Thoracic aorta endothelial cell (primary cell): ENCODE measurements at places on chromosomes 3 and 15. TPM values are rescaled to one million over a fixed set of nuclear protein-coding genes. Genes with fewer than 3 reads are reported as not detected.

Gene GRK7
- total RNA-seq = not detected in 2 replicates

Gene FEZF2
- not detected in 2 replicates for total RNA-seq

Gene TEX55
- total RNA-seq = not detected in 2 replicates

Gene DLL4
- 33.8 and 72.7 TPM in 2 replicates for total RNA-seq

Gene PPP1R14D
- total RNA-seq = not detected in 2 replicates

Gene SLC9A9
- total RNA-seq = 3.7 and 5.6 TPM in 2 replicates

Gene DHX30
- 73.8 and 91.3 TPM in 2 replicates for total RNA-seq

Gene TGM5
- total RNA-seq = not detected in 2 replicates

Gene CCR3
- not detected in 2 replicates for total RNA-seq

Gene TRIM71
- not detected in 2 replicates for total RNA-seq

Gene CNTN6
- not detected in 2 replicates for total RNA-seq

Gene IGDCC3
- total RNA-seq = not detected in 2 replicates

Gene FAM43A
- 160 and 165 TPM in 2 replicates for total RNA-seq

Gene OCA2
- total RNA-seq = not detected in 2 replicates

Gene BCL2A1
- total RNA-seq = 1.9 and 9.2 TPM in 2 replicates

Gene AMIGO3
- total RNA-seq = 0.14 TPM in 1 of 2 replicates, not detected in the other

Gene GOLGA8J
- not detected in 2 replicates for total RNA-seq

Gene RASL12
- total RNA-seq = not detected in 2 replicates

Gene HYPK
- total RNA-seq = 8.8 and 11.0 TPM in 2 replicates

Gene CCDC9B
- 25.6 and 32.7 TPM in 2 replicates for total RNA-seq

Gene COL6A5
- not detected in 2 replicates for total RNA-seq

Gene CCR9
- not detected in 2 replicates for total RNA-seq

Gene CNTN4
- under 0.01 TPM in 1 of 2 replicates, not detected in the other for total RNA-seq

Gene WWTR1
- 307 and 362 TPM in 2 replicates for total RNA-seq

Gene SCAMP5
- total RNA-seq = 8.2 and 16.9 TPM in 2 replicates

Gene CPLX3
- total RNA-seq = not detected in 2 replicates

Gene WDR93
- 0.13 TPM in 1 of 2 replicates, not detected in the other for total RNA-seq

Gene IL17RD
- total RNA-seq = 2.3 and 2.5 TPM in 2 replicates

Gene RBP2
- total RNA-seq = not detected in 2 replicates

Gene ATP13A5
- not detected in 2 replicates for total RNA-seq

Gene PRKAR2A
- 89.0 and 89.9 TPM in 2 replicates for total RNA-seq

Gene GPR160
- 3.0 and 5.3 TPM in 2 replicates for total RNA-seq

Gene SLC22A14
- total RNA-seq = 0.13 TPM in 1 of 2 replicates, not detected in the other

Gene MAGI1
- 34.3 and 47.1 TPM in 2 replicates for total RNA-seq

Gene TRH
- not detected in 2 replicates for total RNA-seq

Gene AAGAB
- total RNA-seq = 44.4 and 51.5 TPM in 2 replicates

Gene SLC27A2
- 0.07 TPM in 1 of 2 replicates, not detected in the other for total RNA-seq

Gene MAPKBP1
- total RNA-seq = 35.5 and 51.5 TPM in 2 replicates

Gene IMPG2
- 0.50 and 0.53 TPM in 2 replicates for total RNA-seq

Gene TUSC7
- total RNA-seq = not detected in 2 replicates

Gene LYSMD4
- total RNA-seq = 5.6 and 6.0 TPM in 2 replicates

Gene HTR3E
- total RNA-seq = not detected in 2 replicates

Gene GATM
- 0.66 and 1.3 TPM in 2 replicates for total RNA-seq

Gene RSRC1
- total RNA-seq = 45.2 and 53.8 TPM in 2 replicates

Gene SPINT1
- 0.93 and 1.4 TPM in 2 replicates for total RNA-seq

Gene CELF6
- total RNA-seq = 0.07 TPM in 1 of 2 replicates, not detected in the other

Gene ACTC1
- not detected in 2 replicates for total RNA-seq

Gene RASSF1
- total RNA-seq = 14.6 and 17.0 TPM in 2 replicates

Gene EFHB
- 0.27 TPM in 1 of 2 replicates, not detected in the other for total RNA-seq

Gene ZNF660
- 0.50 and 0.53 TPM in 2 replicates for total RNA-seq

Gene GABRR3
- not detected in 2 replicates for total RNA-seq

Gene DLEC1
- 0.14 TPM in 1 of 2 replicates, not detected in the other for total RNA-seq
